ENCODE measurements at places on chromosomes 1 and 21. TPM values are rescaled to one million over a fixed set of nuclear protein-coding genes. Genes with fewer than 3 reads are reported as not detected.

The PLA2G4A gene
- 0.48 TPM for polyA plus RNA-seq

DNA sequence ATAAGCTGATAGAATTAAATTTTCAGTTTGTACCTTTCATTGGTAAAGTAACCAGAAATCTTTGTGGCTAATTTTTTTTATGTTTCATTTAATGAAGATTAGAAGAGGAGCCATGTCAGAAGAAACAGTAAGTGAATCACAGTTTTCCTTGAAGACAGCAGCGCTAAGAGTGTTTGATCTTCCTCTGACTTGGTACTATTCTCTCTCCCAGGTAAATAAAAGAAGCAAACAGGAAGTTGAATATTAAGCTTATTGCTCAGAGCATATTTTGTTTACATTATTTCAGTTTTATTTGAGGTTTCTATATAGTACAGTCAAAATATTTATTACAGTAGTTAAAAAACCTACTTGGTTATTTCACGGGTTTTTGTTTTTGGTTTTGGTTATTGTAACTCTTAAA lies 3.7 kb downstream of the MIGA1 start:
- no peak for DNase-seq

DNA sequence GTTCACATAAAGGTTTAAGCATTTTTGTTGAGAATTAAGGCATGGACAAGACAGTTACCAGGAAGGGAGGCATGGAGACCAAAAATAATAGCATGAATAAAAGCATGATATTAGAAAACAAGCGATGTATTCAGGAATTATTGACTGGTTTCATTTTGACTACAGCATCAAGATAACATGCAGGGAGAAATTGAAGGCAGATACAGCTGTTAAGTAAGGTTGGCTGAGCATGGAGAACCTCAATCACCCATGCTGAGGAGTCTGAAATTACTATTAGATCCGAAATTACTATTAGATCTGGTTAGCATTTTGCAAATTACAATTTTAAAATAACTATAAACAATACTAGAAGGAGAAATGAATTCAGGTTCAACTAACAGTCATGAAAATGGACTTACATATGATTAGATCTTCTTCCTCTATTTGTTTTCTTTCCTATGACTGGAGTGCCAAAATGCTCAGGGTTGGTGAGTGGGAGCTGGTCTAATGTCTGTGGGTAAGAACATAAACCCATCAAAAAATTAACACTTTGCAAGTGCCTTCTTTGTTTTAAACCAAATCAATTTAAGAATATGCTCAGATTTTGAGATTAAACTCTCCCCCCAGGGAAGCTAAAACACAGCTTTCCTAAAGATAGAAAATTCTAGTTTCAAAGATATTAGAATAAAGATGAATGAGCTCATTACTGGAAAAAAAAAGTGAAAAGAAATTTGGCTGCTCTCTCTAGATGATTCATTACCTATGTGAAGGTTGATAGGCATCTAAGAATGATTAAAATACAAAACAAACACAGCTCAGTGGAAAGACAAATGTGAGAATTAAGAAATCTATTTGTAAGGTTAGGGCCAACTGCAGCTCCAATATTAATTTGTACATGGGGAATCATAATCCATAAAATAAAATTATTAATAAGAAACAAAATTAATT lies 81.7 kb downstream of the ARID4B start:
- DNase-seq = no peak

- no peak for DNase-seq
These were observed 20.5 kb downstream of the ZBTB21 start for GRCh38 chr21:41989698-41990097.

GRCh38 chr1:201591981-201592380 lies 53.1 kb downstream of the NAV1 start:
- DNase-seq = no peak

Measured in BJ (cell line).